NCI-H1436 treated with DMSO at 0.1 percent for 48 hours (cell line): ENCODE measurements at places on chromosomes 2 and 18.

DNA sequence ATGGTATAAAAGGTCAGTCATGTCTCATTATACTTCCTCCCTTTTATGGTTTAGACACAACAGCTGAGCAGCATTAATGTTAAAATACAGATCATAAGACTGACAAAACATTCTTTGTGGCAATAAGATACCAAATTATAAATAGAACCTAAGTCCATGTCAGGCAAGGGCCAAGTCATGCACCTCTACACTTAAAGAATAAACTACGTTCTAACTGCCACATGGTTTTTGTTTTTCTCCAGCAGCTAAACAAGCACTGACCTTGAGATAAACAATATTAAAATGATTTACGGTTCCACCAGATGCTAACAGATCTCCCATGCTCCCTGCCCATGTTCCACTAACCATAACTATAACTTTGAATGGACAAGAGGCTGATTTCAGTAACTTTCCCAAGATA is 368.6 kb upstream of the TFPI start:
- no peak for DNase-seq

GRCh38 chr18:3014503-3015203 is 1.7 kb upstream of the LPIN2 start:
- no peak for DNase-seq

GRCh38 chr2:98730053-98730706 is 752 bp downstream of the MGAT4A start:
- no peak for DNase-seq

DNA sequence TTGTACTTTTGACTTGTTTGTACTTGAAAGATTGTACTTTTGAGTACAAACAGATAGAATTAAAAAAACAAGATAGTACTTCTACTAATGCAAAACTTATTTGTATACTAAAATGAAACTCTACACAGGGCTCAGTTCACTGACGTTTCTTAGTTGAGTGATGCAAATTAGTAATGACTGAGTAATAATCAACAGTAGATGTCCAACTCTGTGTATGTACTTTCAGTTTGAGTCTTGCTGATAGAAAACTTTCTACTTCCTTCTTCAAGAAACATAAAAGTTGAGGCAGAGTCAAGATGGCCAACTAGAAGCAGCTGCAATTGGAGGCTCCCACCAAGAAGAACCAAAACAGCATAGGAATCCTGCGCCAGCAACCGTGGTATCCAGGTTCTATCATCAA is 585.0 kb downstream of the NR4A2 start:
- no peak for DNase-seq

GRCh38 chr2:25236736-25237135 is 68.4 kb upstream of the POMC start:
- DNase-seq, result no peak

DNA sequence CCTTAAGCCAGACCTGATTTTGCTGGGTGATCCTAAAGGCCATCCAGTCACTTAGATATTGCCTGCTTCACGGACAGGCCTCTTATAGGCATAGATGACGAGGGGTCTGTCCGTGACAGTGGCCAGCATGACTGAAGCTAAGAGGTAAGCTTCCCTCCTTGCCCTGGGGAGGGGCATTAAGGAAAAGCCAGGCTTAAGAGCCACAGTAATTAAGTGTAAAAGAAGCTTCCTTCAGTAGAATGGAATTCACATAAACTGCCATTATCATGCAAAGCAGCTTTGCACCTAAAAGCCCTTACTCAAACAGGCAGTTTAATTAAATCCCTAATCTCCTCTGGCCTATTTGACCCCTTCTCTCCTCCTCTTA is 99.4 kb upstream of the PKDCC start:
- DNase-seq, result no peak

- DNase-seq, result no peak
These were observed 2.6 kb downstream of the RAB27B start for GRCh38 chr18:54830866-54831265.

- no peak for DNase-seq
These were observed 187.8 kb upstream of the SIX3 start for GRCh38 chr2:44753552-44754285.

DNA sequence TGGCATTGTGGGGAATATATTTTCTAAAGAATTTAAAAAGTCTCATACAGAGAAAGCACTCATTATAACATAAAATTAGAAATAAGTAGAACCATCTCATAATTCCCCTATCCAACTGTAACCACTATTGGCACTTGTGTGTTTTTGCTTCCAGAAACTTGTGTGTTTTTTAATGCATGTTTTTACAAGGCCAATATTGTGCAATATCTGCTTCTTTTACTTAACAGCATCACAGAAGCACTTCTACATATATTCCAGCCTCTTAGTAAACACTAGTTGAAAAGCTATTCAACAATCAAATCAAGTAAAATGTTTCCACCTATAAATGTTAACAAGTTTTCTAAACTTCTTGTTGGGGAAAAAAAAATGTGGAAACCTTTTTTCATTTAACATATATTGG is 132.7 kb downstream of the LRP2 start:
- DNase-seq, result no peak

- no peak for DNase-seq
These were observed 1022.2 kb upstream of the PIK3C3 start for GRCh38 chr18:40932862-40933261.

GRCh38 chr2:152464851-152465470 is 130.0 kb downstream of the FMNL2 start:
- DNase-seq, result no peak

DNA sequence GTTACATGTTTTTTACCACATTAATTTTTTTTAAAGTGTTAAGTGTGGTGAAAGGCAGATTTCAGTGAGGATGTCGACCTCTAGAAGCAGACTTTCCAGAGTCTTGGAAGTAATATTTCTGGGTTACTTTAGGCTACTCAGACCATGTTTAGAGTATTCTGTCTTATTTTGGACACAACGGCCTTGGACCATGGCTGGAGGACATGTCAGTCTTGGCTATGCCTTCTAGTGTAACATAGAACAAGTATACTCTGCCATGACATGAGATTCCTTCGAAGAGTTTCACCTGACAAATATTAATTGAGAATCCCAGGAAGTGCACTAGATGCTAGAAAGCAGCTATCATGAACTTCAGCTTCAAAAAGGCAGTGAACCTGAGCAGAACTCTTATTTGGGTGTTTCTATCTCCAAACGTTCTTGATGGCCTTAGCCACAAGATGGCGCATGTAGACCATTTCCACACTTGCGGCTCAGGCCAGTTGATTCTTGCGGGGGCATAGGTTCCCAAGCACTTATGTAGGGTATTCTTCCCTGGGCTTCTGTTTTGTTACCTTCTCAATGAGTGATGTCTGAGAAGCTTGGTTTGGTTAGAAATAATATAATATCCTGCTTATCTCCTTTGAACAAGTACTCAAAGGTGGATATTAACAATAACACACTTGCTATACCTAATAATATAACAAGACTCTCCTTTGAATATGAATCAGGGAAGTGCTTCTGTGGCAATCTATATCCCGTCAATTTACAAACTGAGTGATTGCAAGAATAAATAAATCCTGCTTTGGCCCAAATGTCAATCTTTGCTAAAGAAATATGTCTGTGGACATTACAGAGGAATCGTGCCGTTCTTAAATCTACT is 62.0 kb downstream of the CACNB4 start:
- DNase-seq, result no peak

DNA sequence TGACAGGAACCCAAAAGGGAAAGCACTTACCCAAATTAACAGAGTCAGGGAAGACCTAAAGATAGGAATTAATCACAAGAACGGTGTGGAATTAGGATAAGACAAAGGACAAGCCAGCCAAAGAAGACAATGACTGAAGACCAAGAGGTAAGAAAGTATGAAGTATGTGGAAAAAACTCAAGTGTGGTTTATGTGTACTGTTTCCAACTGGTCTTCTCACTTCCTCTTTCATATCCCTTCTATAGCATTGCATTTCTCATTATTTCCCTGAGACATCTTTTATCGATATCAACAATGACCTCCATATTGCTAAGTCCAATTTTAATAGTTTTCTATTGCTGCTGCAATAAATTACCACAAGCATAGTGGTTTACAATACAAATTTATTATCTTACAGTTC is 313.5 kb upstream of the SLC39A10 start:
- no peak for DNase-seq

GRCh38 chr2:110101280-110101844 is 14.3 kb downstream of the MALL start:
- DNase-seq, result peak; percentile 32

DNA sequence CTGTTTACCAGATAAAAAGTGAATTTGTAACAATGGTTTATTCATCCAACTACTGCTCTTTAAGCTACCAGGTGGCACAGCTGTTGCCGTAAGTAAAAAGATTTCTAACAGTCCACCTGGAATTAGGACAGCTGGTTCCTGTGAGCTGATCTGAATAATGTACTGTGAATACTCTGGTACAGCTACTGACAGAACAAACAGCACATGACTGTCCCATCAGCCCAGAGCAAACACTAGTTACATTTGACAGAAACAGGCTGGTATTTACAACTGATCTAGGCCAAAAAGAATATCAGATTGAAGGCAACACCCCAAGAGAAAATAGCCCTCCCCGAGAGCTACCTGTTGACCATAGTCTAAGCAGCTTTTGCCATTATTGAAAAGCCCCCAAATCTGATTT is 840.4 kb downstream of the CPS1 start:
- DNase-seq, result no peak

DNA sequence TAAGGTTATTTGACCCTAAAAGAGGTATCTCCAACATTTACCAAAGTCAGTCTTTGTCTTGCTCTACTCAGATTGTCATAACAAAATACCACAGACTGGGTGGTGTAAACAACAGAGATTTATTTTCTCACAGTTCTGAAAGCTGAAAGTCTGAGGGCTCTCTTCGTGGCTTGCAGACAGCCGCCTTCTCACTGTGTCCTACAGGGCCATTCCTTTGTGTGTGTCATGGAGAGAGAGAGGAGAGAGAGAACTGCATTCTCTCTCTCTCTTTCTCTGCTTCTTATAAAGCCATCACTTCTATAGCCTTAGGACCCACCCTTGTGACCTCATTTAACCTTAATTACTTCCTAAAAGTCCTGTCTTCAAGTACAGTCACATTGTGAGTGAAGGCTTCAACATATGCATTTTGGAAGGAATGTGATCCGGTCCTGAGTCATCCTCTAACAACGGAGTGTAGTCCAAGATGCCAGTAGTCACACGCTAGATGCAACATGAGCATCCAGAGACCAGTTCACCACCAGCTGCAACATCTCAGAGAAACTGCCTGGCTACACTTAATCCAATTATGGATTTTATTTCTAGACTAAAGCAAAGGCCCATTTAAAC is 130.2 kb downstream of the CD226 start:
- no peak for DNase-seq

DNA sequence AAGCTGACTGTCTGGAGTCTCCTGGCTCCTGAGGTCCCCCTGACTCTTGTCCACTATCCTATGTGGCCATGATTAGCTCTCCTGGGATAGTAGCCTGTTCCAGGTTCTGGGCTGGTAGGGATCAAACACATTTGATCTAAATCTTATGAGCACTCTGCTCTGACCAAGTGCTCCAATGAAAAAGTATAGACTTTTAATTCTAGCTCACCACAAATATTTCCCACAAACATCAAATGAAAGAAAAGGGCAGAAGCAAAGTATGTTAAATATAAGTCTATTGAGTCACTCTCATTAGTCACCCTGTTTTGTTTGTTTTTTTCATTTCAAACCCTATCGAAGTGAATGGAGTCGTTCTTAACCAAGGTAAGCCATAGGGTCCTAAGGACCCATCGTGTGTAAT is 39.7 kb upstream of the NEDD4L start:
- DNase-seq, result no peak

- no peak for DNase-seq
These were observed 25.0 kb downstream of the SPEG start for GRCh38 chr2:219459460-219460311.

- DNase-seq, result no peak
These were observed 130.4 kb downstream of the SPTBN1 start for GRCh38 chr2:54586494-54586893.

- no peak for DNase-seq
These were observed 42.9 kb downstream of the MEX3C start for GRCh38 chr18:51154431-51155063.

GRCh38 chr2:149782572-149782971 is 195.0 kb upstream of the MMADHC start:
- DNase-seq, result no peak

- peak; percentile 92 for DNase-seq
These were observed 107.7 kb downstream of the HNMT start for GRCh38 chr2:138071720-138072719.

GRCh38 chr2:180033993-180034894 is 27.1 kb upstream of the CWC22 start:
- DNase-seq, result no peak

DNA sequence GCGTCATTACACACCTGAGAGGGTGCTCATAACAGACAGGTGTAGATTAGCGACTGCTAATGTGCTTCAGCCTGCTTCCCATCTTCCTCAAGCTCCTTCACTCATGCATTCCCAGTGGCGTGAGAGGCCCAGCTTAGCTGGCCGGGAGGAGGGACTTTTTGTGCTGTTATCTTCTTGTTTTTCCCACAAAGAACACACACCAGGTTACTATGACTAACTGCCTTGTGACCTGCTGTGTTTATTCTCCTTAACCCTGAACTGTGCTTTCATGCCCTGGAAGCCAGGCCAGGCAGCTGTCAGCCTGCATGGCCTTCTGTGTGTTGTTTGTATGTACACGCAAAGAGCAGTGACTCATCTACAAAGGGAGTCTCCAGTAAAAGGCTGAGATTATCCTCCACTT is 143.8 kb downstream of the PIEZO2 start:
- DNase-seq, result no peak

GRCh38 chr18:7575465-7576028 is 8.4 kb downstream of the PTPRM start:
- no peak for DNase-seq

GRCh38 chr2:157324331-157324843 is 1.2 kb downstream of the ERMN start:
- DNase-seq, result no peak

DNA sequence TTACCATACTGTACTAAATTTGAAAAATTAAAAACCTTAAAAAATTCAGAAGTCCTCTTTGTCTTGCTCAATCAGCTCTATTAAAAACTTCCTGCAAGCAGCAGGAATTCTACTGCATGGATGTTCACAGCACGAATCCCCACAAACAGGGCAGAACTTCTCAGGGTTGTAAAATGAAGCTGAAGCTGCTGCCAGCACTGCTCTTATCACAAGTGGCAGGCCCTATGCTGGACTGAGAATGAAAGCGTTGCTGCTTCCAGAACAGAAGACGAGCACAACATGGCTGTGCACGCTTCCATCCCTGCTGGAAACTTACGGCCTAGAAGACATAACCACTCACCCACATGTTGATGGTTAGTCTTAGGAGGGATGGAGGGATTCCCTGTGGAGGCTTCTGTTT is 134.0 kb downstream of the RAB3GAP1 start:
- DNase-seq, result no peak

- no peak for DNase-seq
These were observed 193.6 kb upstream of the PIK3C3 start for GRCh38 chr18:41761333-41762018.

GRCh38 chr2:159817283-159817682 is 19.3 kb upstream of the CD302 start:
- DNase-seq, result no peak
